ENCODE measurements at places on chromosomes 4 and X.

DNA sequence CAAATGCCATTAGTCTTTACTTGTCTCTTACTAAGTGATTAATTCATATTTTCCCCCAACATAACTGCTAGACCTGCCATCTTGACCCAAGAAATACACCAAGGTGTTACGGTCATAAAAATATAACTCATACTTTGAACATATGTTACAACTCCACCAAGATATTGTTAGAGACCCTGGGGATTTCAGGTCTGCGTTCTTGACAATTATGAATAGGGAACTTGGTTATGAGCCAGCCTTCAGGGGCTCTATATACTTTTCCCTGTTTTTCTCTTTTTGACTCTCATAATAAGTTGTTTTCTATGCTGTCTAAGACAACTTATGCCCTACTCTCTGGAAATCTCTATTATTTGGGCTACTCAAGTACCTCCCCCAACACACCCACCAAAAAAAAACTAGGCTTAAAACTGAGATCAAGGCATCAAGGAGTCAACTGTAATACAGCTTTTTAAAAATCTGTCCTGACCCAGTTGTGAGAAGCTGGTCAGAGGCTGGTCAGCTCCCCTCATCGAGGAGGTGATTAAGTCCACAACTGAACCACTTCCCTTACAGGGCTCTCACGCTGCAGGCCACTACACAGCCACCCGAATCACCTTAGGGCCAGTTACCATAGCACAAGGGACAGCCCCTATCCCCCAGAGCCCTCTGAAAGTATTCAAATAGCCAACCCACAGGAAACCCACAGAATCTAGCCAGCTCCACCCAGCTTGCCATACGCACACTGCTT lies 10.5 kb upstream of the TLR3 start:
- no peak for DNase-seq

- DNase-seq: no peak
Observed at GRCh38 chr4:141329174-141329569, 108.5 kb downstream of the ZNF330 start.

DNA sequence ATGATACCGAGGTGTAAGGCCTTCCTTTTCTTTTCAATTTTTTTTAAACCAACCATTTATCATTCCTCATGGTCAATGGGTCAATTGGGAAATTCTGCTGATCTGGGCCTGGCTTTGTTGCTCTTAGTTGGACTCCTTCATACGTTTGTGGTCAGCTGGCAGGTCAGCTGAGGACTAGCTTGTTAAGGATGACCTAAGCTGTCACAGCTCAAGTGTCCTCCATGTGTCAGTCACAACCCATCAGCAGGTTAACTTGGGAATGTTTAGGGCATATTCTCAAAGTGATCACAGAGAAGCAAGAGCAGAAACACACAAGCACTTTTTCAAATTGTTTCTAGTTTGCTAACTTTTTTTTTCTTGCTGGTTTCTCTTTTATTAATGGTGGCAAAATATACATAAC lies 117.4 kb upstream of the MAB21L2 start:
- DNase-seq: no peak

- no peak for DNase-seq
Observed at GRCh38 chrX:39580043-39580442, 517.7 kb downstream of the BCOR start.

- no peak for DNase-seq
Observed at GRCh38 chr4:121555315-121556107, 141.3 kb downstream of the ANXA5 start.

DNA sequence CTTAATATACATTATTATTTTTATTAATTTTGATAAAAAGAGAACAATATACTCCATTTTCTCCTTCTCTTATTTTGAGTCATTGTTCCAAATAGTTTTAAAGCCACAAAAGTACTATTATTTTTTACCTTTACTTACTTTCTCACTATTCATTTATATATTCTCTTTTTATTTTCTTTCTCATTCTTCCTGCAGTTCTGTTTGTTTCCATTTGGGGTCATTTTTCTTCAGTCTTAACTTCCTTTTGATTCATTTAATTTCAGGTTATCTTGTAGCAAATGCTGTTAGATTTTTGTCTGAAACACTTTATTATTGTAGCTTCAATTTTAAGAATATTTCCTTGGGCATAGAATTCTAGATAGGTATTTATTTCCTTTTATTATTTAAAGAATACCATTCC lies 438.6 kb upstream of the EPHA5 start:
- DNase-seq: no peak

- no peak for DNase-seq
Observed at GRCh38 chr4:8860096-8860891, 11.3 kb downstream of the HMX1 start.

DNA sequence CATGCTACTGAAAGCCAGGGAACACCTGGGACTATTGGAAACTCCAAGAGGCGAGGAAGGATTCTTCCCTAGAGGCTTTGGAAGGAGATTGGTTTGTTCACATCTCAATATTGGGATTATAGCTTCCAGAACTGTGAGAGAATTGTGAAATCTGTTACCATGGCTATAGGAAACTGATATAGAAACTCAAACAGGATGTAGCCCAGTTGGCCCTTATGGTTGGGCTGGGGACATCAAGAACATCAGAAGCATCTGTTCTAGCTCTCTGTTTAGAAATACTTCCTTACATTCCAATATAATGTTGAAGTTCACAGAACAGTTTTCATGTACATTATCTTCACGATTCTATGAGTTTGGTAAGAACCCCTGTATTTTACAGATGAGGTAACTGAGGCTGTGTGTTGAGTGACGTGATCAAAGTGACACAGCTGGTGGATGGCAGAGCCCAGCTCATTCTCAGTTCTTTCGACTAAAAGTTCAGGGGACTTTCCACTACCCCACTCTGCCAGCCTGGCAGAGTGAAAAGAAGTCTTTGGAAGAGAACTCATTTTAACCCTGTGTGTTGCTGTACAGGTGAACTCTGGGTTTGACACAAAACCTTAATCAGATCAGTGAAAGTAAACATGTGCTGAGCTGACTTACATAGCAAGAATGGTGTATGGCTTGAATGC lies 183.0 kb downstream of the GBA3 start:
- DNase-seq: no peak

DNA sequence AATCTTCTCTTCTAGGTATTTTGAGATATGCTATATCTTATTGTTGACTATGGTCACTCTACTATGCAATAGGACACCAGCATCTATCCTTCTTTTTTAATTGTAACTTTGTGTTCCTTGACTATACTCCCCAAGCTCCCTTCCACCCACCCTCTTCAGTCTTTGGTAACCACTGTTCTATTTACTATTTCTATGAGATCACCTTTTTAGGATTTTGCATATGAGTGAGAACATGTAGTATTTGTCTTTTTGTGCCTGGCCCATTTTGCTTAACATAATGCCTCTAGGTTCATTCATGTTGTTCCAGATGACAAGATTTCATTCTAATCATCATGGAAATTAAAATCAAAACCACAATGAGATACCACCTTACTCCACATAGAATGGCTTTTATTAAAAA lies 63.3 kb upstream of the BANK1 start:
- DNase-seq: no peak

DNA sequence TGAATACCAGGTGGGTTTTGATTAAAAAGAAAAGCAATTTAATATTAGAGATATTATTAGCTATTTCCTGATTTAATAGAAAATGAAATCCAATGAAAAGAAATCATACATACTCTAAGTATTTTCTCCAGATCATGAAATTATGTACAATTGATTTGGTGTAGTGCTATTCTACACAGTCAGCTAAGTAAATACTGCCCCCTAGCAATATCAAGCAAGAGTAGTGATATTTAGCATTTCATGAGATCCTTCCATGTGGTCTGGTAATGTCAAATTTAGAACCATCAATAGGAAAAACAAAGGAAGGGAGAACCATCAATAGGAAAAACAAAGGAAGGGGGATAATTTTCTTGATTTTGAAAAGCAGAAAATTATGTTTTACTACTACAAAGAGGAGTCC lies 114.6 kb downstream of the TBCK start:
- no peak for DNase-seq

DNA sequence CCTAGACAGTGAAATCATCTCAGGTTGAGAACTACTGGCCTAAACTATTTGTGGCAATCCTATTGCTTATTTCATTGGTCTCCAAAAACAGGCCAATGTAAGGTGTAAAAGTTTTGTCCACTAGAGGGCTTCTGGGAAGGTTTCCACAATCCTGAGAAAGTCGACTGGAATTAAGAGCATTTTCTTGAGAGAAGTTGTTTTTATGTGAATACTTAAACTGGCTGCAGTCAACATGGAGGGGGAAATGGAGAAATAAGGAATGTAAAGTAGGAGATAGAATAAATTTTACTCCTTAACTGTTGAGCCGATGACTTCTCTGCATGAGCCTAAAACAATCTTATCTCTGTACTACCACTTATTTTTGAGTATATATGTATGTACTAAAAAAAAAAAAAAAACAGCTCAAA lies 11.0 kb upstream of the EIF4E start:
- no peak for DNase-seq

DNA sequence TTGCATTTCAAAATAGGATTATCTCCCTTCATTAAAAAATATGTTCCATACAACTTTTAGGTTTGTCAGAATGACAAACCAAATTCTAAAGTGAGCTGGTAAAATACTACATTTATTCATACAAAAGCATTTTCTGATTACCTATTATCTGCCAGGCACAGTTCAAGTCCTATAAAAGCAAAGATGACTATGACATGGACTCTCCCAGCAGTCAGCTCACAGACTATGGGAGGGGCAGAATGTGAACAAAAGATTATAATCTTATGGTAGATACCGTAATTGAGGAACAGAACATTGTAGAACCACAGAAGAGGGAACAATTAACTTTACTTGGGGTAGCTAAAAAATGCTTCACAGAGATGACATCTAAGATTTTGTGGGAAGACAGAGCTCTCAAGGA lies 12.4 kb downstream of the PAQR3 start:
- DNase-seq: no peak

GRCh38 chr4:82797040-82797404 lies 1.6 kb downstream of the SCD5 start:
- no peak for DNase-seq

DNA sequence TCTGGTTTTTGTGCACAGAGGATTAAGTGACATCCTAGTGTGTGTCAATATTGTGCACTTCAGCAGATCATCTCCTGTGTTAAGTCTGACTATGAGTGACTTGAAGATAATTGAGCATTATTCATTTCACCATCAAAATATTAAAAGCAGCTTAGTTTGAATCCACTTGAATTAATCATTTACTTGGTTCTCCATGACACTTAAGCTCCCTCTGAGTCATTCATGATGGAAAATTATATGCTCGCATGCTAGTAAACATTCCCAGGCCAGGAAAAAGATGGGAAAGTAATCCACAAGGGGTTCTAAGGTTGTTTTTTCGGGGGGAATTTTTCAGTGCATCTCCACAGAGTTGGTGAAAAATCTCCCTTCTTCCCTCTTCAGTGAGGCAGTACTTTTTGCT lies 97.2 kb upstream of the EOLA2 start:
- DNase-seq: no peak

DNA sequence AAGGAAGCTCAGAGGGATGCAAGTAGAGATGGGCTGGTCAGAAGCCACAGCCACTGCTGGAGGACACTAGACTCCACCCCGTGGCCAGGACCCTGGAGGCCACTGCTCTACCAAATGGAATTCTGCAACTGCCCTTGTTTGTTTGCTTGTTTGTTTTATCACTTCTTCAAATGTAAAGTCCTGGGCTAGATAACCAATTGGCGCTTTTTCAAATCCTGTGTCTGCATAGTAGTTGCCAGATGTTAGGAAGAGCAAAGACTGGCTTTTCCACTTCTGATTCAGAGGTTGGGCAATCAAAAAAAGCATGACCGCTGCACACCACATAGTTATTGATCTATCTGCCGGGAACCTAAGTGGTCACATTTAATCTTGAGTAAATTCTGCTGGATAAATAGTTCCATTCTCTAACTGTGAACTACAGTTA lies 255.2 kb upstream of the SFRP2 start:
- DNase-seq: no peak

DNA sequence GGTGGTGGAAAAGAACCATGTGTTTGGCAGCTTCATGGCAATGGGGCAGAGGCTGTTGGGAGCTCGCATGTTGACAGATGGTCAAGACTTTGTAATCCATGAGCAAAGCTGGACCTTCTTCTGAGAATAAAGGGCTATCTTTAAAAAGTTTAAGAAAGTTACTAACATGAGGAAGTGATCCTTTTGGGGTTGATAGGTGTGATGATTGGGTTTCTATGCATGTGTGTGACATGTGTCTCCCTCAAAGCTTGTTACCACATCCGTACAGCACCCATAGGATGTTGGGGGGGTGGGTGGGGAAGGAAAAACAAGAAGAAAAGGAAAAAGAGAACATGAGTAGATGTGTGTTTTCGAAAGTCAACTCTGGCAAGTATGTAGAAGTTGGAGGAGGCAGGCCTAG lies 123.0 kb upstream of the TLR3 start:
- DNase-seq: no peak

- no peak for DNase-seq
Observed at GRCh38 chr4:156948738-156949137, 22.9 kb downstream of the PDGFC start.

DNA sequence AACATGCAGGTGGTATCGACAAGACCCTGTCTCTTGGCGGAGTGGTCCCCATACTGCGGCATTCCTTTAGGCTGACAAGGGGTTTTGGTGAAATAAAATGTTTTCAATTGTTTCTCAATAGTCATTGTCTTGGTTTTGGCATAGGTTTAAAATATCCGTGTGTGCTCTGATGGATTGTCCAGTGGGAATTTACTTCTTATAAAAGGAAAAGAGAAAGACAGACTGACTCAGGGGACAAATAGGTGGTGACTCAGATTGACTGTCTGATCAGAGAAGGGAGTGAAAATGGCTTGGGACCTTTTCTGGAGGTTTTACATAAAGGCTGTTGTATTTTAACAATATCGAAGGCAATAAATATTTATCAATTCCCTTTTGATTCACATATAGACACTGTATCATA lies 129.8 kb downstream of the SORBS2 start:
- DNase-seq: no peak

DNA sequence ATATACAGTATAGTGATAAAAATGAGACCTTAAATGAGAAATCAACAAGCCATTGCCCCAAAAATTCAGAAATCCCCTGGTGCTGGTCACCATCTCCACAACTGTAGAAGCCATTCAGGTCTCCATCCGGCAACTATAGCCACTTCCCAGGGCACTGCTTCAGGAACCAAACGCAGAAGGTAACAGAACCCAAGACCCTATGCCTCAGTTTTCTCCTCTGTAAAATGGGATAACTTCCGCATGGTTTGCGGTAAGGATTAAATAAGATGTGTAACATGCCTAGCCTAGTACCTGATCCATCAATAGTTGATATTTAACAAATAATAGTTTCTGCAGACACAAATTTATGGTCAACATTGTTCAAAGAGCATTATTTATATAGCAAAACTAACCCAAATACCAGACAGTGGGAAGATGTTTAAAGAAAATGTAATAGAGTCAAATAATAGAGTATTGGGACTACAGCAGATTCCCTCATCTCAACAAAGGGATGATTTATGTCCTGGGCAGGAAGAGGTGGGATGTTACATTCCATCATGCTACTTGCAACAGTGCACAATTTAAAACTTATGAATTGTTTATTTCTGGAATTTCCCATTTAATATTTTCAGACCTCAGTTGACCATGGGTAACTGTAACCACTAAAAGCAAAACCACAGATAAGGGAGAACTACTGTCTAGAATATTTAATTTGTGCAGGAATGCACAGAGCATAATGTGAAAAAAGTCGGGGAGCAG lies 30.0 kb downstream of the IRF2 start:
- DNase-seq: no peak

All from stimulated activated CD4-positive, alpha-beta T cell treated with anti-CD3 and anti-CD28 coated beads, Interleukin-15, amount 100 ng/mL, for 1 hour (primary cell).